ENCODE measurements at places on chromosomes 11 and 22. TPM values are rescaled to one million over a fixed set of nuclear protein-coding genes. Genes with fewer than 3 reads are reported as not detected.

DNA sequence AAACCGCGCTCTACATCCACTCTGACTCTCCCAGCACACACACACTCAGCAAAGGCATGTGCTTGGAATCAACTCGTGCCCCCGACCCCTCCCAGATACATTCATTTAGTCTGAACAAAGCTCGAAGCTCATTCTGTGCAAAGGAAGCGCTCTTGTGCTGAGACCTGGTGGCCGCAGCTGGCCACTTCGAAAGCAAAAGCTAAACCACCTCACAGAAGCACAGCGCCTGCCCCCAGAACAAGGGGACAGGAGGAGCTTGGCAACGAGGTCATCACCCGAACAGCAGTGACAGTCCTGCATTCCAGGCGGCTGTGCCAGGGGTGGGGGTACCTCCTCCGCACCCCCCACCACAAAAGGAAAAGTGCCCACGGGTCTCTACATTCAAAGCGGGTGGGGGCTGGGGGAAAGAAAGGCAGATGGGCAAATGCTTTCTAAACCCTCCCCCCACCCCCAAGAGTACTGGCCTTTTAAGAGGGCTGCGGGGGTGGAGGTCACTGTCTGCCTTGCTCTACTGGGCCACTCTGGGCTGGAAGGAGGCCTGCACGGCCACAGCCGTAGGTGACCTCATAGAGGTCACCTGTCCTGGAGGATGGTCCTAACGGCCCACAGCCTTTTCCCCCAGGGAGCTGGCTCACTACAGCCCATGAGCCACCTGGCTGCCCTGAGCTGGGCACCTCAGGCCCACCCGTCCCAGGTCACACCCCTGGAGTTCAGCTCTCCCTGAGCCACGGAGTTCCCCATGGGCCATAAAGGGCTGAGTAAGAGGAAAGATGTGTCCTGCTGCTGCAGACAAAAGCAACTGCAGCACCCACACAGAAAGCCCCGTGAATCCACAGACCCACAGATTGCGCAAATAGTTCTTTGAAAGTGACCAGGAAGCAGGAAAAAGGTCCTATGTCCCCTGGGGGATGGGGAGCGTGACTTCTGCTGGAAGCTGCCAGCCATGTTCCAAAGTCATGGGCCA, 21.3 kb downstream of the CBX7 start:
- DNase-seq: no peak

GRCh38 chr11:69442807-69443137, 38.7 kb upstream of the LINC01488 start:
- DNase-seq: no peak

DNA sequence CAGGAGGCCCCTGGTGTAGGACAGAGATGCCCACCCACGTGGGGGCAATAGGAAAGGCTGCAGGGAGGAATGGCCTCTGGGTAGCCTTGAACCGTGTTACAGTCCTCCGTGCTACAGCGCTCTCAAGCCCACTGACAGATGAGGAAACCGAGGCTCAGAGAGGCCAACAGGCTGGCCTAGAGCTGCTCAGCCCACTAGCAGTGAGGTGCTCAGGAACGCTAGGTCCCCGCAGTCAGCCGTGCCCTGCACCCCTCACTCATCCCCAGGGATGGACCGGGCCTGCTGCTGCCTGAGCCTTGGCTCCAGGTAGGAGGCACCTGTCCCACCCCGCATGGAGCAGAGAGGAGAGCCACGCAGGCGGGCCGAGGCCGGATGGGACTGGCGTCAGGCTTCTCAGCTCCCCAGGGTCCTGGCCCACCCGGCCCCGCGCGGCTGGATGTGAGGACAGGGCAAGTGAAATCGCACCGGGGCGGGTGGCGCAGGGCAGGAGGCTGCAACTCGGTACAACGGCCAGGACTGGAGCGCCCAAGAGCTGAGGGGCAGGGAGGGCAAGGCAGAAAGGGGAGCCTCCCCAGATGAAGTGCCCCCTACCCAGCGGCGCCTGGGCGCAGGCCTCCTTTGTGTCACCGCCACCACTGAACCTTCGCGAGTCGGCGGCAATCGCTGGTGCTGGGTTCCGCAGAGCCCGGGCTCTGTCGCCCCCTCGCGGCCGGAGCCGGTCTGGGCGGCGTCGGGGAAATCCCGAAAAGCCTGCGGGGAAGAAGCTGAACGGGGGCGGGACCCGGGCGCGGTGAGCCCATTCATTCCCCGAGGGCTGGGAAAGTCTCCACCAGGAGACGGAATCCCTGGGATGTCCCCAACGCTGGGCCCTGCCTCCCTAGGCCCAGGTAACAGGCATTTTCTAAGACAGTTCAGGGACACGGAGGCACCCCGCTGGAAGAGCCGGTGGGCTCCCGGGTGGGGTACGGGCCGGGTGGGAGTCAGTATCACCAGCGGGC, 8.4 kb upstream of the SLC2A11 start:
- no peak for DNase-seq

- DNase-seq: peak; percentile 44
These were observed 90.3 kb upstream of the PITPNB start for GRCh38 chr22:28009272-28009827.

GRCh38 chr11:85444479-85444878, 182.7 kb downstream of the DLG2 start:
- DNase-seq: no peak

- no peak for DNase-seq
These were observed 37.5 kb downstream of the BIRC2 start for GRCh38 chr11:102384419-102385079.

DNA sequence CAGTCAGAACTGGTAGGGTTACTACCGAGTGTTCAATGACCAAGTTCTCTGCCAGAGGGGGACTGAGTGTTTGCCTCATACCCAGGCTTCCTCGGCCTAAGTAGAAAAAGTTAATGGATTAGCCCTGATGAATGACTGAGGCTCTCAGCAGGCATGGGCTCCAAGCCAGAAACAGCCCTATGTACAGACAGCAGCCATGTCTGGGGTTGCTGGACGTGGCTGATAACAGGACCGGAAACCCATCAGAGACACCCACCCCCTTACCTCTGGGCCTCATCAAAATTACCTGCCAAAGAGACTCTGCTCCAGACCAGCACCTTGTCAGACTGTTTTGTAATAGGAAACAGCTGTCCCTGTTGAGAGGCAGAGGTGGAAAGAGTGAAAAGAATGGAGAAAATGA, 351.4 kb downstream of the ETS1 start:
- no peak for DNase-seq

DNA sequence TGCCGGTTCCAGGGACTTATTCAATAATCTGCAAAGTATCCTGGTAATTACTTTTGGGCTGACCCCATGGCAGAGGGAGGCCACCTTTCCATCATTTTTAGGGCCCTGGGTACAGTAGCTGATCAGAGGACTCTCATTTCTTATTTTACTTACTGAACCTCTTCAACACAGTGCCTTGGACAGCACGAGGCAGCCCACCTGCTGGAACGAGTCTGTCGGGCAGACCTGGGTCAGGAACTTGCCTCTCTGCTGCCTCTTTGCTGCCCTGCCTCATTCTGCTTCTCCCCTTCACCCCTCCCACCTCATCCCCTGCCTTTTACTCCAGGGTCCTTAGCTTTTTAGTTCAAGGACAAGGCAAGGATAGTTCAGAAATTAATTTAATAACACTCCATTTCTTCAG, 204.5 kb downstream of the CSNK2A3 start:
- no peak for DNase-seq

GRCh38 chr22:17269607-17270261, 50.5 kb upstream of the ADA2 start:
- DNase-seq: no peak

Gene FSHB
- total RNA-seq: not detected

Gene BBOX1
- not detected for total RNA-seq

Gene POU2AF3
- total RNA-seq: not detected

Gene SLC15A3
- total RNA-seq: 8.8 TPM

Gene FIBP
- 158 TPM for total RNA-seq

Gene PYGM
- not detected for total RNA-seq

Gene PTH
- total RNA-seq: not detected

All from glomerular endothelial cell (primary cell).